ENCODE measurements at places on chromosomes 7 and 10. TPM values are rescaled to one million over a fixed set of nuclear protein-coding genes. Genes with fewer than 3 reads are reported as not detected.

DNA sequence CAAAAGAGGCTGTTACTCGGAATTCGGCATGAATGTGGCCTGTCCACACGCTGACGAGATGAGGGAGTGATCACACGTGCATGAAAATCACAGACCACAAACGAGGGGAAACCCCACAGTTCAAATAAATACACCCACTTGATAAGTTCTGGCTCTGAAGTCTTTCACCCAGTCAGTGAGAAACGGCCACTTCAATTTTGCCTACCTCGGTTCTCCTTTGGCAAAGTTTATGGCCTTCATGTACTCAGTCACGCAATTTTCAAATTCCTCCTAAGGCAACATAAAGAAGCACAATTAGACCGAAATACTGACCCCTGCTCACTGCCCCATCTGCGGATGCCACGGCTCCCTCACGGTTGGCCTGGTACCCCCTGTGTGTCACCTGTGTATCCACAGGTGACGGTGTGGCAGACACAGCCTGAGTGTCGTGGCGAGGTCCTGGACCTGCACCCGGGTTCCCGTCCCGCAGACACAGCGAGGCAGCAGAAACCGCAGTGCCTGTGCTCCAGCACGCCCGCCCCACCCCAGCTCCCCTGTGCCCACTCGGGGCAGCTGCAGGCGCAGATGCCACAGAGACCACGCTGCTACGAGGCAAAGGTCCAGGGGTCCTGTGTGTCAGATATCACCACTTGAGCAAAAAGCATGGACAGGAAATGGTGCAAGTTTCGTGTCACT is 1.4 kb downstream of the CFAP46 start:
- no peak for DNase-seq

Gene HOXA6
- total RNA-seq, result not detected

GRCh38 chr7:120617275-120617674 is 240.7 kb downstream of the TSPAN12 start:
- no peak for DNase-seq

Gene DUS4L
- total RNA-seq, result 10.3 TPM

Gene ADRB1
- total RNA-seq, result not detected

DNA sequence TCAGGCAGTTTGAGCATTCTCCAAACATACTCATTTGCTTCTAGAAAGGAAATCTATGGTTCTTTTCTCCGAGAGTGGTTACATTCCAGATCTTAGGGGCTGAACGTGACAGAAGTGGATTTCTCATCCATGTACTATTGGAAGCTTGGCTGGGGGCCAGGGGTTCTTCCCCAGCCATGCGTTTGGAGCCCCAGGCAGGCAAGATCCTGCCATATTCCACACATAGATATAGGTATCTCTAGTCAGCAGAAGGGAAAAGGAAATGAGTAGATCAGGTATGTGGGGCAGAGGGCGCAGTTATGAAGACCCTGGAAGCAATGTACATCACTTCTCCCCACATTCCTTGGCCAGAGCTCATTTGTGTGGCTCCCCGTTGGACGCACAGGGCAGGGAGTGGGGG is 299.8 kb downstream of the CCDC3 start:
- peak; percentile 34 for DNase-seq

- no peak for DNase-seq
Observed at GRCh38 chr7:25621993-25622392, 393.7 kb upstream of the NPVF start.

GRCh38 chr10:60237977-60238758 is 151.5 kb downstream of the ANK3 start:
- peak; percentile 79 for DNase-seq

DNA sequence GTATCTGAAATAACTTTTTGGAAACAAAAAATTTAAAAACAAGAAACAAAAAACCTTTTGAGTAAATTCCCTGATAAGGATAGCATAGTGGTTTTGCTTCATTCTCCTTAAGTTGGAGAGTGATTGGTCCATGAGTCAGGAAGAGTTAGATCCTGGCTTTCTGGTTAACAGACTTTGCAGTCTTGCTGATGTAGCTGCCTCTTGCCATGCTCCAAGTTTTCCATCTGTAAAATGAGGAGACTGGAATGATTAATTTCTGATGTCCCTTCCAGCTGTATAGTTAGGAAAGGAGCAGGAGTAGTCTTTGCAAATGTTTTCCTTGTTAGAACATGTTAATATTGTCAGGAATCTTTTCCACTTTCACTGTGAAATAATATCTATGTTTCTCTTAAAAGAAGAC is 266.6 kb downstream of the DNAJB9 start:
- no peak for DNase-seq

- DNase-seq, result no peak
Observed at GRCh38 chr7:48279420-48279819, 108.2 kb downstream of the ABCA13 start.

- DNase-seq, result no peak
Observed at GRCh38 chr10:99372546-99373271, 43.6 kb downstream of the CNNM1 start.

GRCh38 chr10:78838141-78838657 is 230.6 kb upstream of the ZMIZ1 start:
- DNase-seq, result no peak

GRCh38 chr10:110057456-110057855 is 49.7 kb downstream of the ADD3 start:
- DNase-seq, result no peak

GRCh38 chr10:89837165-89838043 is 136.0 kb downstream of the KIF20B start:
- peak; percentile 80 for DNase-seq

Gene ST8SIA6
- not detected for total RNA-seq

- DNase-seq, result no peak
Observed at GRCh38 chr7:18639711-18640110, 144.2 kb downstream of the HDAC9 start.

Gene MCM7
- total RNA-seq, result 104 TPM

- DNase-seq, result no peak
Observed at GRCh38 chr10:38054361-38054797, 39.8 kb upstream of the ZNF37A start.

GRCh38 chr7:8639668-8640067 is 206.3 kb downstream of the NXPH1 start:
- no peak for DNase-seq

Gene ZNF783
- 31.2 TPM for total RNA-seq

- DNase-seq, result peak; percentile 87
Observed at GRCh38 chr10:47384148-47384921, at the start of gene ZNF488. Gene ZNF488 (minus strand): TSS chr10:47384293. CDS start chr10:47368829, 15,464 bp downstream.

All from stomach (tissue), 19 donors.